ENCODE measurements at places on chromosomes 2 and 18.

DNA sequence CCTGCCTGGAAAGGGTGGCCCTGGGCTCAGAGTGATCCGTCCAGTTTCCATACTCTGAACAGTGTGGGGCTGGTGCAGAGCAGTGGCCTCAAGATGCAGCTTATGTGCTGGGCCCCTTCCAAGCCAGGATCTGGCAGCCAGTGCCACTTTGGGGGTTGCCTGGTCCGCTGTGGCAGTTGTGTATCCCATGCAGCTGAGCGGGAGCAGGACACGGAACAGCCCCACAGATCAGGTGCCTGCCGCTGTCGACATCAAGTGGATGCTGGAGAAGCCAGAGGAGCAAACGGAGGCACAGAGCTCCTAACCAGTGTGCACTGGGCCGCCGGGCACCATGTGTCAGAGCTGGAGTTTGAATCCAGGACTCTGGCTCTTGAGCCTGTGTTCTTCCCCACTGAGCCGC is 112.0 kb downstream of the CABLES1 start:
- no peak for DNase-seq

GRCh38 chr2:24883946-24884345 is 36.1 kb downstream of the ADCY3 start:
- DNase-seq = no peak

- no peak for DNase-seq
Observed at GRCh38 chr2:33606622-33607021, 7.5 kb upstream of the FAM98A start.

GRCh38 chr2:236774171-236774570 is 204.5 kb downstream of the ACKR3 start:
- no peak for DNase-seq

DNA sequence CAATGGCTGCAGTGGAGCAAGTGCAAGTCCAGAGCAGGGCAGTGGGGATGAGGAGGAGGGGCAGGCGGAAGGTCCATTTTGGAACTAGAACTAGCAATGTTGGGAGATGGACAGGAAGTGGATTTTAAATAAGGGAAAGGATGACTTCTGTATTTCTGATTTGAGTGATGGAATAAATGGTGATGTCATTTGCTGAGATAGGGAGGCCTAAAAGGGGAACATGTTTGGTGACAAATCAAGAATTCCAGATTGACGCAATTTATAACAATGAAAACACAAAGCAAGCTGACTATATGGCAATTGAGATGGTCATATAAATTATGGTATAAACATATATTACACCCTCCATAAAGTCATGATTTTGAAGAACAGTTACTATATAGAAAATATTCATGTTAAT is 209.3 kb downstream of the SS18 start:
- no peak for DNase-seq

GRCh38 chr2:188395903-188396689 is 104.4 kb downstream of the GULP1 start:
- no peak for DNase-seq

DNA sequence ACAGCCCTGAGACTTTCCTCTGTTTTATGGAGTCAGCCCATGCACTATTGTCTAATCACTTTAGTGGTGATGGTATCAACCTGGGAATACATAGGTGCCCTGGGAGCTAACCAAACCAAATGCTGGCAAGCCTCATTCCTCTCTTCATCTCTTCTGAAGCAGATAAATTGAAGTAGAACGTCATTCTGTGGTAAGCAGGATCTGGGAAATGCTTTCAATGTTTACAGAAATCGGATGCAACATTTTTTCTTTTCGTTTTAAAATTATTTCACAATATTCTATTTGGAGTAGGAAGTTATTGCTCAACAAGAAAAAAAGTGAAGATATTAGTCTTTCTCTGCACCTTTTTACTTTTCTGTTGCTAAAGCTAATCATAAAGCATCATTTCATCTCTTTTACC is 114.2 kb downstream of the RBMS1 start:
- DNase-seq = peak; percentile 40

GRCh38 chr2:11748861-11749645 is 2.6 kb downstream of the LPIN1 start:
- DNase-seq = no peak

DNA sequence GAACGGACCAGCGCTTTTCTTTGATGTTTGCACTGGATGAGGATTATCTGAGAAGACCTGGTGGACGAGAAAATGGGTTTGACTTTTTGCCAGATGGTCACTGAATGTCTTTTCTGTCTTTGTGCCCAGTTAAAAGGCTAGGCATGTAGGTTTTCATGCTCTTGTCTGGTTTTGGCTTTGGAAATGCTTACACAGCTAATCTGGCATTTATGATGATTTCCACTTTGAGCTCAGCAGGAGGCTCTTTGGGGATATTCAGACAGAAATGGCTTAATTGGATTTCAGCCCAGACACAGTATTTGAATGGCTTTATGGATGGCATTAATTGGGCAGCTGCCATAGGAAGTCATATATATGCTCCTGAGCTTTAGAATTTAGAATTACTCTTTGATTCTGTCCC is 59.6 kb downstream of the NCK2 start:
- no peak for DNase-seq

DNA sequence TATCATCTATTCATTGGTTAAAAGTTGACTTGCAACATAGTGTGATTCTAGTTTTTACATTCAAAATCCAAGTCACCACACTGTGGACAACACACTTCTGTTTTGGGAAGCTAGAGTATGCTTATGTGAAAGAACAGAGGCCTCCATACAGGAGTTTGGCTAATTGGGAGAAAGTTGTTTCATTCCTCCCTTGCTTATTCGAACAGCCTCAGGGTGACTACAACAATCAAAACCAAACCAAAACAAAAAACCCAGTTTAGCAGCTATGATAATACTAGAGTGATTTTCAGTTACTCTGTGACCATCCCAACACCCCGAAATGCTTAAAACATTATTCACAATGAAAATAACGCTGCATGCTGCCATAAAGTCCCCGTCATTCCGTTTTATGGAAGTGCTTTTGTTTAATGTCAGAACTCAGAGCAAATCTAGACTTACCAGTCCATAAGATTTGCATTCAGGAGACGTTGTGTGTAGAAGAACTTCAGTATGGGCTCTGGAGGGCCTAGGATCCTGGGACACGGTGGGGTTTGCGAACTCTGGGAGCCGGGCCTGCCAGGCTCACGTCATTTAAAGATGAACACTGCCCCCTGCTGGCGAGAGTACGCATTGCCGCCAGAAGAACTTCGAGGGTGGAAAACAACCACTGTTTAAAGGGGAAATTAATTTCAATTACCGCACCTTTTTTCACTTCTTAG is 111.4 kb downstream of the FTCDNL1 start:
- peak; percentile 8 for DNase-seq

DNA sequence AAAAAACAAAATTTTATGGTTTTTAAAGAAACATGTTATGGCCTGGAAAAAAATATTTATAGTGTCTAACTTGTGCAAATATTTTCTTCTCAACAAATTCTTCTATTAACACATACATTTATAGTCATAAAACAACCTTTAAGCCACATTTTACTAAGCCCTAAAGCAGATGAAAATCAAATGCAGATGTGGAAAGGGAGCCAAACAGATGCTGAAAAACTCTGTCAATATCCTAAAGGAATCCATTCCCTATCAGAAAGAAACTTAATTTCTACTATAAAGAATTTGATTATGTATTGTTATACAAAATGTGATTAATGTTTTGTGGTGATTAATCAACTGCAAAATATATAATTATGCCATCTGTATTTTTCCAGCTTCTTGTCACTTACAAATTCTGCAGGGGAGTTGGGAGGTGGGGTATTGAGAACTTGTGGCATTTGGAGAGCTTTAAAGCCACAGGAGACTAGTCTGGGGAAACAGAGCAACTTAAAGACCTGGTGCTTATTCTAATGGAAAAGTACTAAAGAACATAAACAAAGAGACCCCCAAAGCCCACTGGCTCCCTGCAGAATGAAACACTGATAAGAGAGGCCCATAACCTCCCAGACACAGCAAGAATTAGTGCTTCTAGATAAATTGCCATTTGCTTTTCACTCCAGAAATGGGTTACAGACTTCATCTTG is 1721.0 kb upstream of the PIK3C3 start:
- DNase-seq = no peak

- no peak for DNase-seq
Observed at GRCh38 chr18:27040796-27041195, 144.3 kb downstream of the CHST9 start.

DNA sequence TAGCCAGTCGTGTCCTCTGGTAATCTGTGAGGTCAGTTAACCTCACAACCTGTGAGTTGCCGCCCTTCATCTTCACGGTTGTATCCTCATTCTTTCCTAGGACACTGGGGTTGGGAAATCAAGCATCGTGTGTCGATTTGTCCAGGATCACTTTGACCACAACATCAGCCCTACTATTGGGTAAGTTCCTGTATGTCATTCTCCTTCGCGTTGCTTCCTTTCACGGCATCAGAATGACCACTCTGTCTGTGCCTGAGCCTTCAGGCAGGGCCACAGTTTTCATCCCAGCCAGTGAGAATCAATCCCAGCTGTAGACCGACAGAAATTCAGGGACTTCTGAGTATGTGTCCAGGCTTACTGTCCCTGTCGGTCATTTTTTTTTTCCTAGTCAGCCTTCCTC is 67.1 kb downstream of the RAB31 start:
- no peak for DNase-seq

- no peak for DNase-seq
Observed at GRCh38 chr2:168594778-168595177, 138.7 kb downstream of the CERS6 start.

DNA sequence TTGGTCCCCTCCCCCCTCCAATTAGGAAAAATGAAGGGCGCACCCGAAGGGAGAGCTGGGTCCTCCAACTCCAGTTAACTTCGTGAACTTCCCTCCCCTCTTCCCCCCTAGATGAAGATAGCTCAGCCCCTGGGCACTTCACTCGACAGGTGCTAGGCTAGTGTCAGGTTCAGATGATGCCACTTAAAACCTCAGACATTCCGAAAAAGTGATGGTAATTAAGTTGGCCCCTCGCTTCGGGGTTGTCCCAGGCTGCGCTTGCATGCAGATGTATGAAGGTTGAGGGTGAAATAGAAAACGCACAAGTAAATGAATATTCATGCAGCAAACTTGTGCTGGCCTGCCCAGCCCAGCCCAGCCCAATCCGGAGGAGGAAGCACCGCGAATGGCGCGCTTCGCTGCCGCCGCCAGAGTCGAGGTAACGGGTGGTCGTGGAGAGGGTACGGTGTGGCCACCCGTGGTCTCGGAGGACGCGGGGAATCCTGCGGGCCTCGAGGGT is 3.0 kb upstream of the GBX2 start:
- DNase-seq = no peak

- no peak for DNase-seq
Observed at GRCh38 chr2:145226901-145227300, 707.0 kb upstream of the ZEB2 start.

DNA sequence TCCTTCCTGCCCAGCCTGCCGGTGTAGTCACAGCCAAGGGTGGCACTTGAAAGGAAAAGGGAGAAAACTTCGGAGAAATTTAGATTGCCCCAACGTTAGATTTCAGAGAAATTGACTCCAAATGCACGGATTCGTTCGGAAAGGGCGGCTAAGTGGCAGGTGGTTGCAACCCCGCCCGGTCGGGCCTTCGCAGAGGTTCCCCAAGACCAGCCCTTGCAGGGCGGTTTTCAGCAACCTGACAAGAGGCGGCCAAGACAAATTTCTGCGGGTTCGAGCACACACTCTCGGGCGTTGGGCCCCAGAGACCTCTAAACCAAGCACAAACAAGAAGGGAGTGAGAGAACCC is 4.8 kb downstream of the ONECUT2 start:
- DNase-seq = no peak

- DNase-seq = no peak
Observed at GRCh38 chr2:15809404-15809803, 130.9 kb upstream of the MYCN start.

DNA sequence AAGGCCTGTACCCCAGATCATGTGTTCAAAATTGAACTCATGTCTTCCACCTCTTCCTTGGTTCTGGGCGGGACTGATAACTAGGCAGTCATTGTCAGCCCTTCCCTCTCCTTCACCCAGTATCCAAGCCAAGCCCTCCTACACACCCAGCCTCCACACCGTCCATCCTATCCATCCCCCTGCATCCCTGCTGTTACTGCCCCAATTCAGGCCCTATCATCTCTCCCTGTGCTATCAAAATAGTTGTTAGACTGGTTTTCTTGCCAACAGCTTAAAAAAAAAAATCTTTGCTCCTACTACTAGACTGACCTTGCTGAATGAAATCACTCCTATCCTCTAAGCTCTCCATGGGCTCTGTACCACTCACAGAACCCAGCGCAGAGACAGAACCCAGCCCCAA is 32.8 kb downstream of the TGFA start:
- no peak for DNase-seq

DNA sequence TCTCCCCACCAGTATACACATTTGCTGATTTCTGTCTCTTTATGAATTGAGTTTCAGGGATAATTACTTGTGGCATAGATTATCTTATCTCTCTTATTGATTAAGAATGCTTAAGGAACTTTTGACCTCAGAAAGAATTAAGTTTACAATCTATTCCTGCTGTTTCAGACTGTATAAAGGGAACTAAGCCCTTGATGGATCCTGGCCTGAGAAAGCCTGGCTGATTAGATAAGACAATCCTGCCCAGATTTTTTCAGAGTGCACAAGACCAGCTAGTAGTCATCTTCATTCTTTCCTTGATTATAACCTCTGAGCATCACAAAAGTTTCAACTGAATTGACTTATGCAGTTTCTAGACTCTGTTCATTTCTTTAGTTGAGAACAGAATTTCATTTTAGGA is 22.7 kb upstream of the TFPI start:
- no peak for DNase-seq

Measured in mammary epithelial cell (primary cell).